ENCODE measurements at places on chromosomes 7 and 10. TPM values are rescaled to one million over a fixed set of nuclear protein-coding genes. Genes with fewer than 3 reads are reported as not detected.

DNA sequence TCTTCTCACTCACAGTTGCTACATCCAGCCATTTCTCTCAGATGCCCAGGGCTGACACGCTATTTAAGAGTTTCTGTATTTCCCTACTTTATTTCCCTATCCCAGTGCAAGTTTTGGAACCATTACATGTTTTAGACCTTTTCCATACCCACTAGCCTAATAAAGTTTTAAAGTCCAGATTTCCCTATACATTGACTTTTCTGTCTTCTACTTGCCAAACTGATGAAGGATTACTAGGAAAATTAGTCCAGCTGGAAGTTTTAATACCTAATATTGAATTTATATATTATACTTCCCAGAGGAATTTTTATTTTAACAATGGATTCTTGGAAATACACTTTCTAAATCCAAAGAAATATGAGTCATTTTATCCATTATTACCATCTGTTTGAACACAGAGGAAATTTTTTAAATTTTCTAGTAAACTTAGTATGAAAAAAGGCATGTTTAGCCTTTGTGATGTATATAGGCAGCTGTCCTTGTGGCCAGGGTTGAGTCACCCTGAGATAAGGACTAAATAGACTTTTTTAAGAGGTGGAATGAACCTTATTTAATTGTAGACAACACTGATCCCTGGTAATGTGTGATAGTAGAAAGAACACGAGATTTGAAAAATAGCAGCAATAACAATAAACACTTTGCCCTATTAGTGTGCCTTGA is 205.0 kb downstream of the TFEC start:
- no peak for DNase-seq

- no peak for DNase-seq
Observed at GRCh38 chr10:49611166-49611815, 1.2 kb downstream of the SLC18A3 start.

- no peak for DNase-seq
Observed at GRCh38 chr7:1246871-1247526, 14.3 kb downstream of the UNCX start.

- DNase-seq = no peak
Observed at GRCh38 chr7:13282377-13282980, 595.0 kb downstream of the ARL4A start.

DNA sequence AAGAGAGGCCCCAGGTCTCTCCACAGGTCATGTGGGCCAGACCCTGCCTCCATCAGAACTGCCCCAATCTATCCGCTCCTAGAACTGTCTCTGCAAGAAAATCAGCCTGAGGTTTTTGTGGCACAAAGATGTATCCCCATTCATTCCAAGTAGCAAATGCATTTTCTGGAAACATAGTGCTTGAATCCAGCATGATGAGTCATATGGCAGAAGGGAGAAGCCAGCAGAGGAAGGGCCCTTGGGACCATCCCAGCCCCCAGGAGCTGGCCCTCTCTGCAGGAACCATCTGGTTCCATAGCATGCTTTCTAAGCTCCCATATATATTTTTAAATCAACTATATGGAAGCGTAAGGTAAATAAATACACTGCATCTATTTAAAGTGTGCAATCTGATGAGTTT is 563.2 kb downstream of the GALNT17 start:
- DNase-seq = no peak

DNA sequence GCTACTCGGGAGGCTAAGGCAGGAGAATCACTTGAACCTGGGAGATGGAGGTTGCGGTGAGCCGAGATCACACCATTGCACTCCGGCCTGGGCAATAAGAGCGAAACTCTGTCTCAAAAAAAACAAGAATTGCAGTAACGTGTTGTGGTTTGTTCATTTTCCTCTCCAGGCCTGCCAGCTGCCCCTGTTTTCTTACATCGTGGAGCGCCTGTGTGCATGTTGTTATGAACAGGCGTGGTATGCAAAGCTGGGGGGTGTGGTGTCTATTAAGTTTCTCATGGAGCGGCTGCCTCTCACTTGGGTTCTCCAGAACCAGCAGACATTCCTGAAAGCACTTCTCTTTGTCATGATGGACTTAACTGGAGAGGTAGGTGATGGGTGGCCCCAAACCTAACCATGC is 52.1 kb downstream of the TRRAP start:
- no peak for DNase-seq

DNA sequence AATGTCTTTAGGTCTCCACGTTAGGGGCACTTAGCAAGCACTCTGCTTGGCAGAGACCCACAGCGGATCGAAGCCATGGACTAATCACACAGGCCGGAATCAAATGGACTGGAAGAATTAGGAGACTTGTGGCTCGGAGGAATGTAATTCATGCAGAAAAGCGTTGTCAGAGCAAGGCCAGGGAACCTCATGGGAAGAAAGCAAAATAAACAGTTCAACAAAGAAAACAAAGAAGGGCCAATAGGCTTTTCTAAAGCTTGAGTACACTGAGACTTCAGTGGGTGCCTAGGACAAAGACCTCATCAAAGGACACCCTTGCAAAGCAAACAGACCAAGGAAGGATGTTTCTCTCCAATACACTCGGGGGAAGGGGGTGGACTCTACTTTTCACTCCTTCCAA is 171.1 kb downstream of the GLI3 start:
- no peak for DNase-seq

GRCh38 chr7:50339990-50340500 is 35.5 kb downstream of the IKZF1 start:
- no peak for DNase-seq

DNA sequence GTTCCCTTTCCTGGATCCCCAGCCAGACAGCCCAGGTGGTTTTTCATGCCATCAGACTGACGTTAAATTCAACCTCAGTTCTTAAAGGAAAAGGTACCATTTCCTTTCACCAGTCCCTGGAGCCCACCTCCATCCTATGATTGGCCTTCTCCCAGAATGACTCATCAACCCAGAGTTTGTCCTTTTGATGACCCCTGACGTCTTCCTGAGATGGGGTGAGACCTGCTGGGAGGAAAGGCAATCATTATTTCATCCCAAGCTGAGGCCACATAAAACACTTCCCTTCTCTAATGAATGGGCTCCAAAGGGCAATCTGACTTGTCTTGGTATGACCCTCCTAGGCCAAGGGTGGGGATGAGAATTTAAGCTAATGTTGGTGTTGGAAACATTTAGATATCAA is 750.7 kb downstream of the SUGCT start:
- no peak for DNase-seq

DNA sequence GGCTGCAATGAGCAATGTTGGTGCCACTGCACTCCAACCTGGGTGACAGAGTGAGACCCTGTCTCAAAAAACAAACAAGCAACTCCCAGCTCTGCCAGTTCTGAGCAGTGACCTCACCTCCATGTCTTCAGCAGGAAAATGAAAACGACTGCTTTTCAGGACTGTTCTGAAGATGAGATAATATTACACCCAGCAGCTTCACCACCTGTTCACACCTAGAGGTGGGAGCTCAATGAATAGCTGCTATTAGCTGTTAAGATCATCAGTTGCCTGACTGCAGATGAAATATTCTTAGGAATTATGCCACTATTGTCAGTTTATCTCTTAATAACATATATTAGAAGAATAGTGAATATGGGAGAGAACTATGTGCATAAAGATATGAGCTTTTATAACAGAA is 48.4 kb upstream of the CYTH3 start:
- no peak for DNase-seq

DNA sequence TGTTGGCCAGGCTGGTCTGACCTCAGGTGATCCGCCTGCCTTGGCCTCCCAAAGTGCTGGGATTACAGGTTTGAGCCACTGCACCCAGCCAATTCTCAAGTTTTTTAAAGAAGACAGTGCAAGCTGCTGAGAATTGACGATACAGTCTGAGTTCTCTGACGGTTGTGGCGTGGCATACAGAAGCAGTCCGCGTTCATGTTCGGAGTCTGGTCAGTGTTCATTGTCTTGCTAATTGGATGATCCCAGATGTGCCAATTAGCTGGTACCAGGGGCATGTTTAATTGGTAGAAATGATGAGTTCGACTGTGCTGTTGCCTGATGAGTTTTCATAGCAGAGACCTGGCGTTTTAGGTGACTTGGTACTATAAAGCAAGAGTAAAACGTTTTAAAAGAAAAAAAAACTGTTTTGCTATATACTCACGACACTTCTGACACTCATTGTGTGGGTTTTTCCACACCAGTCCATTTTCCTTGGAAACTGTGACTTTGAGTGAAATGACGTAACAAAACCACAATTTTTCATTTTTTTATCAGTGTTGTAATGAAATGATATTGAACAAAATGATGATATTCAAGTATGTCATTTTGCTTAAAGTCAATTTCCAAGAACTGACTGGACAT is 32.3 kb downstream of the CAMK1D start:
- no peak for DNase-seq

GRCh38 chr7:2640846-2641316 is 9.1 kb downstream of the TTYH3 start:
- no peak for DNase-seq

GIMAP5 gene
- polyA plus RNA-seq = 24.3 TPM

ZNF722 gene
- polyA plus RNA-seq = not detected

SPOCK2 gene
- 10.1 TPM for polyA plus RNA-seq

Measured in urinary bladder (tissue), 4 donors.